HCEC 1CT (cell line): ENCODE measurements at places on chromosomes 7 and 10.
A peak's percentile ranks its signal among the peaks of the same experiment; 100 is the strongest.

DNA sequence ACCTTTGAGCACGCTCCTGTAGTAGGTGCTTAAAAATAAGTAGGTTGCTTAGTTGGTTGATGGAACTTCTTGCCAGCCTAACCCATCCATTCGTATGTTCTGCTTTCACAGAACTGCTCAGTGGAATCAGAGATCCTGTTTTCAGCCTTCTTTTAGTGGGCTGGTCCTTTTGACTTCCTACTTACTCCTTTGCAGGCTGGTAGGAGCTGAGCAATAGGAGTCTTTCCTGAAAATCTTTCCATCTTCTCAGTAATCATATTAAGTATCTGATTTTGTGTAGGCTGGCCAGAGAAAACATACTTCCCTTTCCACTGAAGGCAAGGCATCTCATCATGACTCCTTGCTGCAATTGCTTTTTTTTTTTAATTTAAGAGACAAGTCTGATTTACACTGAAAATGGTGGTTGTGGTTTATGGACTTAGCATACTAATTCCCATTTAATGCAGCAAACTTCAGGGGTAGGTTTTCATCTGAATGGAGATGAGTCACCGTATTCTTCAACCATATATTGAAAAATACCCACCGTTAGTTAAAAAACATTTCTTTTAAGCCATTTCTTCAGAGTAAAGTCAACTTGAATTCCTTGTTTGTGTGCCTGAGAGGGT, 208.0 kb downstream of the ZNF365 start:
- peak; percentile 73 for DNase-seq

- no peak for DNase-seq
Measured at GRCh38 chr10:132696204-132696603, 89.7 kb downstream of the NKX6-2 start.

DNA sequence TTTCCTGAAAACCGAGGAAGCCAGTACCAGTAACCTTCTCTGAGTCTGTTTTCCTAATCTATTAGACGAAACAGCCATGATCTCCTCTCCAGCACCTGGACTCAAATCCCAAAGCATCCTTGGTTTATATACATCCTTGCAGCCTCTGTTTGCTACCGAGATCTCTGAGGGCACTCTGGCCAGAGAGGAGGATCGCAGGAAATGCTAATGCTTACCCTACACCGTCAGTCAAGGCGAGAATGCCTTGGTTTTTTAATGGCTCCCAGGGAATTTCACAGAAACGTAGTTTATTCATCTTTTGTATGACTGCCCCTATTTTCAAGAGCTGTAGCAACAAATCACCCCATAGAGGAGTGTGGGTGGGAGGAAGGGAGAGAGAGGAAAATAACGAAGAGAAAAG, 91.5 kb upstream of the CALN1 start:
- no peak for DNase-seq

GRCh38 chr7:14583518-14583917, 319.0 kb downstream of the DGKB start:
- DNase-seq: no peak

DNA sequence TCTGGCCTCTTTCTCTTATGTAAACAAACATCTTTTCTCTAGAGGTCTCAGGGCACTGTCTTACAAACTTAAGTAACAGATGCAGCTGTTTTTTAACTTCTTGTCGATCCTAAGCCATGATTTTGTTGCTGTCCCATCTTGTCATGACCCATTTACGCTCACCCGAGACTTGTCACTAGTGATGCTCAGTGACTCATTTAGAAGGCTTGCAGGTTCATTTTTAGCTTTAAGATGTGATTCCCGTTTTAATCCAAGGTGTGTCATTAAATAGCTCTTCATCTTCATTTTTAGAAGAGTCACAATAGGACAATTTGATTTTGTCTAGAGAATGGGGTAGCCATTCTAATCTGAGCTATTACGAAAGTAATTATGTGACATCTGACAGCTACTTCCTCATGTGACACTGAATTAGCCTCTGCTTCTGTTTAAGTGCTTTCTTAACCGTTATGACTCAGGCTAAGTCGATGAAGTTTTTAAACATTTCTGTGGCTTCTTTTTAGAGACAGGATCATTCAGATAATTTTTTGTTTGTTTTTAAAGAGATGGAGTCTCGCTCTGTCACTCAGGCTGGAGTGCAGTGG, 42.7 kb downstream of the SPDYE5 start:
- peak; percentile 84 for DNase-seq

- peak; percentile 15 for DNase-seq
Measured at GRCh38 chr7:151663382-151664100, 143.8 kb upstream of the RHEB start.
